ENCODE measurements at places on chromosomes 1 and 21.
A peak's percentile ranks its signal among the peaks of the same experiment; 100 is the strongest.

DNA sequence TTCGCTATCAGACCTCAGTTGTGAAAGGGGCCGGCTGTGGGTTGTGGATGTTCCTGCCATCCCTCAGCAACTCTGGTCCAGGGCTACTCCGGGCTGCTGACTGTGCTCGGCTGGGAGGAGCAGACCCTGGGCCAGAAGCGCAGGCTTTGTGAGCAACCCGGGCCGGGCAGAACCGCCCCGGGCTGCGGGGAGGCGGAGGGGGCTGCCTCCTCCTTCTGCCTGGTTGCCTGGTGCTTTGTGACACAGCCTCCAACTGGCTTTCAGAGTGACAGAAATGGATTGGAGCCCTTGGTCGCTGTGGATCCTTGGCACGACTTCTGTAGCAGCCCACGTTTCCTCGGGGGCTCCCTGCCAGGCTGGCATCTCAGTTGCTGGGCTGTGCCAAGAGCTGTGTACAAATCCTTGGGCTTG is 10.0 kb downstream of the DRAXIN start:
- no peak for DNase-seq

- no peak for DNase-seq
These were observed 16.5 kb downstream of the CCDC30 start for GRCh38 chr1:42479621-42480020.

GRCh38 chr1:228174482-228175315 is 9.1 kb downstream of the IBA57 start:
- peak; percentile 30 for DNase-seq

DNA sequence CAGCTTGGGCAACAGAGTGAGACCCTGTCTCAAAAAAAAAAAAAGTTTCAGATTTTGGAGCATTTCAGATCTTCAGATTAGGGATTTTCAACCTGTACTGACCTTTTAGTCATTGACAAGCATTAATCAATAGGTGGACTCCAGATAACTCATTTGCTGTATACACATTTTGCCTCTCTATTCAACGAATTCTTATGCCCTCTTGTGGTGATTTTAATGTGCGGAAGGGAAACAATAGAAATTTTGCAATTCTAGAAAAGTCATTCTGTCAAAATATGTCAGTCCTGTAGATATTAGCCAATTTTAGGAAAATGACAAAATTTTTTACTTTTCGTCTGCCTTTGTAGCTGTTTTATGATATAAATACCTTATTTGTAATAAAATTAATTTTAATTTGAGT is 11.6 kb upstream of the OR2G2 start:
- no peak for DNase-seq

DNA sequence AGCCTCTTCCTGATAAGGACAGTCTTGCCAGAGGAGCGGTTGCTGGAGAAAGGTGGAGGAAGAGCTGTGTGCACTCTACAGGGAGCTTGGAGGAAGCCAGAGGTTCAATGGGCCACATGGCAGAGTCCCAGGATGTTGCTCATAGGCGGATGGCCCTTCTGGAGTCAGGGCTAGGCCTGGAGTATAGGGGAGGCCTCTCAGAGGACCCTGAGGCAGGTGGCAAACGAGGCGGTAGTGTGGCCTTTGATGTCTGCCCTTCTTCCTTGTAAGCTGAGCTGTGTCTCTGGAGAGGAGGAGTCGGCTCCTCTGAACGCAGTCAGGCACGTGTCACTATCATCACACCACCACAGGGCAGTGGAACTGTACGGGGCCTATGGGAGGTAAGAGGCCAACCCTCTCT is 8.6 kb downstream of the PKP1 start:
- DNase-seq = no peak

DNA sequence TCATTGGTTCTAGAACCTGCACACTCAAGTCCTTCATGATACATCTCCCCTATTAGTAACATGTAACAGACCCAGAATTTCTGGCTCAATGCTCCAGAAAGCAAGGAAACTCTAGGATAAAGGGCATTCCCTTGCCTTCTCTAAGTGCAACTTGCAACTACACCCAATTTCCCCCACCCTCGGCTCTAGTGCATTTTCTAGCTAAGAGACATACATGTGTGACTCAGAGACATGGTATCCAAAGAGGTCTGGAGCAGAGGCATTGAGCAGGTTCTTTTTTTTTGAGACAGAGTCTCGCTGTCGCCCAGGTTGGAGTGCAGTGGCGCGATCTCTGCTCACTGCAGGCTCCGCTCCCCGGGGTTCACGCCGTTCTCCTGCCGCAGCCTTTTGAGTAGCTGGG is 132.9 kb downstream of the ZC3H11B start:
- no peak for DNase-seq

GRCh38 chr1:208309771-208310170 is 65.6 kb upstream of the PLXNA2 start:
- DNase-seq = no peak

DNA sequence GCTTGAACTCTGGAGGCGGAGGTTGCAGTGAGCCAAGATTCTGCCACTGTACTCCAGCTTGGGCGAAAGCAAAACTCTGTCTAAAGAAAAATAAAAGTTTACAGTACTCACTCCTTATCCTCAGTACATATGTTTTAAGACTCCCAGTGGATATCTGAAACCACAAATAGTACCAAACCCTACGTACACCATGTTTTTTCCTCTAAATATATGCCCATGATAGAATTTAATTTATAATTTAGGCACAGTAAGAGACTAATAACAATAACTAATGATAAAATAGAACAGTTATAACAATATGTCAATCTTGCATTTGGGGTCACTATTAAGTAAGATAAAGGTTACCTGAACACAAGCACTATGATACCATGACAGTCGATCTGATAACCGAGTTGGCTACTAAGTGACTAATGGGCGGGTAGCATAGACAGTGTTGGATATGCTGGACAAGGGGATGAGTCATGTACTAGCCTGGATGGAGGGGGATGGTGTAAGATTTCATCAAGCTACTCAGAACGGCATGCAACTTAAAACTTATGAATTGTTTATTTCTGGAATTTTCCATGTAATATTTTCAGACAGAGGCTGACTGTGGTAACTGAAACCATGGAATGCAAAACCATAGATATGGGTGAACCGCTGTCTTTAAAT is 43.7 kb downstream of the ST7L start:
- DNase-seq = no peak

DNA sequence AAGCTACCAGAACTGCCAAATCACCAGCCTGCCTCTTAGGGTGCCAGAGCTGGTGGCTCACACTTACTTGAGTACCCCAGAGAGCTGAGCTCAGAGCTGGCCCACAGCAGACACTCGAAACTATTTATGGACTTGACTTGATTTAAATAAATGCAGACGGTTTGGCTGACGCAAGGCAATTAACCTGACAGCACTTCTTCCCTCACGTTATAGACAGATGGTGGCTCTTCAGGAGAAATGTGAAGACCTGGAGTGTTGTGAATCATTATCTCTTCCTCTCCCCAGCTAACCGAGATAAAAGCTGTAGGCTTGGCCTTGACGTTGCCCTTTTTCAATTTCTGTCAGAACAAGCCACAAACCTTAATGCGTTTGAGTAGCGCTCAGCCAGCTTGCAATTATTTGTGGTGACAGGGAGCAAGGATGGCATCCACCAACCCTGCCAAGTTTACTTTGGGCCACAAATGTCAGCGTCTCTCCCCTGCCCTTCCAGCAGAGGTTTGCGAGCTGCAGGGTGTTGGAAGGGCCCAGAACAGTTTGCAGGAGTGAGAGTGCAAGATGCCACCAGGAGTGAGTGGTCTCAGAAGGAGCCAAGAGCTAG is 34.0 kb upstream of the BCAR3 start:
- DNase-seq = no peak

- DNase-seq = no peak
These were observed 18.4 kb upstream of the UQCRHL start for GRCh38 chr1:15825800-15826199.

GRCh38 chr1:32406629-32407111 is 12.4 kb upstream of the BSDC1 start:
- DNase-seq = no peak

DNA sequence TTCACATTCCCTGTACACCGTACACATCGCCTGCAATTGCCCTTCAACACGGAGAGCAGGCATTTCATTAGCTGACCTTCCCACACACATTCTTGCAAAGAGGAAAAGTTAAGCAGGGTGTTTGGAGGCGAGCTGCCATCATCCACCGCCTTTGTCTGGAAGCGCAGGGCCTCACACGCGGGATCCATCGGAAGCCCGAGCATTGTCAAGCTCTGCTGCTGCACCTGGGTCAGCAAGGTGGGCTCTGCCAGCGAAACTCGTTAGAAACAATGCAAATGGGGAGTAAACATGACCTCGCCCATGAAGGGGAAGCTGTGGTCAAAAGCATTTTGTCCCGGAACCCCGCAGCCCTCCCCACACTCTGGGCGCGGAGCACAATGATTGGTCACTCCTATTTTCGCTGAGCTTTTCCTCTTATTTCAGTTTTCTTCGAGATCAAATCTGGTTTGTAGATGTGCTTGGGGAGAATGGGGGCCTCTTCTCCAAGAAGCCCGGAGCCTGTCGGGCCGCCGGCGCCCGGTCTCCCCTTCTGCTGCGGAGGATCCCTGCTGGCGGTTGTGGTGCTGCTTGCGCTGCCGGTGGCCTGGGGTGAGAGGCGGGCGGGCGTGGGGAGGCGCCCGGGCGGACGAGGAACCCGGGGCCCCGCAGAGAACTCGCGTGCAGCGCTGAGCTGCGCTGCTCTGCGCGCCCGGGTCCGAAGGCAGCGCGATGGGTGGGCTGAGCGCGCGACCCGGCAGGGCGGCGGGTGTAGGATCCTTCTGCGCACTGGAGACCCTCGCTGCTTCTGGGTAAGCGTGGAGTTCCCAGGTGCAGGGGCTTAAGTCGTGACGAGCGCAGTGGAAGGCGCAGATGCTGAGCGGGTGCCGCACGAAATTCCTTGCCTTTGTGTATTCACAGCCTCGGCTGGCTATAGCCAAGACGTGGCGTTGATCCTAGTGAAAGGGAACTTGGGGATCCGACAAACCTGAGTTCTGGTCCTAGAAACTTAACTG is at the start of gene CR1:
Gene CR1, plus strand, starts transcription at position 357 of the 992 bp plus-strand sequence. Its CDS starts 111 bp downstream, at position 468.
- DNase-seq = peak; percentile 51

GRCh38 chr1:183051546-183051945 is 28.3 kb downstream of the LAMC1 start:
- no peak for DNase-seq

GRCh38 chr1:178946416-178946815 is 75.5 kb upstream of the ANGPTL1 start:
- no peak for DNase-seq

DNA sequence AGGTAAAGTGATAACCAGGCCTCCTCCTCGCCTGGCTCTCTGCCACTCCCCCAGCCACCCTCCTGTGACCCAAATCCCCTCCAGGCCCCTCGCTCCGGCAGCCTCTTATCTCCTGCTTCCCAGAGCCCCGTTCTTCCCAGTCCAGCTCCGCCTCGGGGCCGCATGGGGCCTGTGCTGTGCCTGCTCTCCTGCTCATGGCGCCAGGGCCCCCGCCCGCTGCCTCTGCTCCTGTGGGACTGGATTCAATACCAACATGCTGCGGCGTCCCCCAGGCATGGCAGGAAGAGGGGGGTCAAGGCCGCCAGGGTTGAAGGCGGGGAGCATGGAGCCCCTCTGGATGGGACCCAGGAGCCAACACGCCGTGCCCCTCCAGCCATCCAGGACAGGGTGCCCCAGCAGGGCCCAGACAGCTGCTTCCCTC is 213.0 kb upstream of the VAMP3 start:
- DNase-seq = no peak

DNA sequence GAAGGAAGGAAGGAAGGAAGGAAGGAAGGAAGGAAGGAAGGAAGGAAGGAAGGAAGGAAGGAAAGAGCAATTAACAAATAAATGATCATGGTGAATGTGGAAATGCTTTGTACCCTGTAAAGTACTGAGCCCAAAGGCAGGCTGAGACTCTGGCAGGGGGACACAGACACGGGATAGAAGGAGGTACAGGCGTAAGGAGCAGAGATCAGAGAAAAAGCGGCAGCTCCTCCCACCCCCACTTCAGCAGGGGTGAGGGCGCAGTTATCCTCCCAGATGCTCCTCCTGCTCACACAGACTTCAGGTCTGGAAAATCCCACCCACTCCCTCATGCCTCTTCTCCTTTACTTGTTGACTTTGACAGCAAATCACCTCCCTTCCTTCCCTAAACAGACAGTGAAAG is 464.5 kb downstream of the MATN1 start:
- no peak for DNase-seq

GRCh38 chr1:54117815-54118563 is 34.8 kb downstream of the CDCP2 start:
- DNase-seq = no peak

GRCh38 chr1:182835806-182836205 is 3.3 kb upstream of the DHX9 start:
- DNase-seq = no peak

- DNase-seq = no peak
These were observed 19.0 kb downstream of the BCAR3 start for GRCh38 chr1:93662481-93663207.

DNA sequence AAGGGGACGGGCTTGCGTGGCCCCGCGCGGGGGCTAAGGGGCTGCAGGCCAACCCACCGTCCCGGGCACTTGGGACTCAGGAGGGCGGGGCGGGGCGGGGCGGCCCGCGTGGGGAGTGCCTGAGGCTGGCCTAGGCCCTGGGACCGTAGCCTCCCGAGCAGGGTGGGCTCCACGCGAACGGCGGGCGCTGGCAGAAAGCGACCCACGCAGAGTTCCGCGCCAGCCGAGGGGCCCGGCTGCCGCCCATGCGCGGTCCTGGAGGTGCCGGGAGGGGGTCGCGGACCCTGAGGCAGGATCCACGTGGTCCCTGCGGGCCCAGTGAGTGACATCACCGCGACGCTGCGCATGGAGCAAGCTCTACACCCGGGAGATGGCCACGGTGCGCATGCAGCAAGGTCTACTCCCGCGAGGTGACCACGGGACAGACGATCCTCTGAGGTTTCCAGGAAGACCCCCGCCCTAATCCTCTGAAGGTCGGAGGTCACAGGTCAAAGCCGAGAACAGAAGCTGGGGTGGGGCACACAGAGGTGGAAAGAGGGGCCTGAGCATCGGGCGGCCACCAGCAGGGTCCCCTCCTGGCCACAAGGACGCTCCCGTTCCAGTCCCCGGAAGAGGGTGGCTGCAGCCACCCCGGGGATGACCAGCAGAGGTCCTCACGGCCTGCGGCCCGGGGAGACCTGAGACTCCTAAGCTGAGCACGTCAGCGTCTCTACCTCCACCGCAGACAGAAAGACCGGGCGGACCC is 13.5 kb upstream of the SLC19A1 start:
- DNase-seq = peak; percentile 72

DNA sequence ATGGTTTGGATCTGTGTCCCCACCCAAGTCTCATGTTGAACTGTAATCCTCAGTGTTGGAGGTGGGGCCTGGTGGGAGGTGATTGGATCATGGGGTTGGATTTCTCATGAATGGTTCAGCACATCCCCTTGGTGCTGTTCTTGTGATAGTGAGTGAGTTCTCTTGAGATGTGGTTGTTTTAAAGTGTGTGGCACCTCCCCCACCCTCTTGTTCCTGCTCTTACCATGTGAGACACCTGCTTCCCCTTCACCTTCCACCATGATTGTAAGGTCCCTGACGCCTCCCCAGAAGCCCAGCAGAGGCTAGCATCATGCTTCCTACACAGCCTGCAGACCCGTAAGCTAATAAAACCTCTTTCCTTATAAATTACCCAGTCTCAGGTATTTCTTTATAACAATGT is 55.8 kb downstream of the SUSD4 start:
- no peak for DNase-seq
